SK-MEL-5 (cell line): ENCODE measurements at places on chromosomes 1 and 21. TPM values are rescaled to one million over a fixed set of nuclear protein-coding genes. Genes with fewer than 3 reads are reported as not detected.

DNA sequence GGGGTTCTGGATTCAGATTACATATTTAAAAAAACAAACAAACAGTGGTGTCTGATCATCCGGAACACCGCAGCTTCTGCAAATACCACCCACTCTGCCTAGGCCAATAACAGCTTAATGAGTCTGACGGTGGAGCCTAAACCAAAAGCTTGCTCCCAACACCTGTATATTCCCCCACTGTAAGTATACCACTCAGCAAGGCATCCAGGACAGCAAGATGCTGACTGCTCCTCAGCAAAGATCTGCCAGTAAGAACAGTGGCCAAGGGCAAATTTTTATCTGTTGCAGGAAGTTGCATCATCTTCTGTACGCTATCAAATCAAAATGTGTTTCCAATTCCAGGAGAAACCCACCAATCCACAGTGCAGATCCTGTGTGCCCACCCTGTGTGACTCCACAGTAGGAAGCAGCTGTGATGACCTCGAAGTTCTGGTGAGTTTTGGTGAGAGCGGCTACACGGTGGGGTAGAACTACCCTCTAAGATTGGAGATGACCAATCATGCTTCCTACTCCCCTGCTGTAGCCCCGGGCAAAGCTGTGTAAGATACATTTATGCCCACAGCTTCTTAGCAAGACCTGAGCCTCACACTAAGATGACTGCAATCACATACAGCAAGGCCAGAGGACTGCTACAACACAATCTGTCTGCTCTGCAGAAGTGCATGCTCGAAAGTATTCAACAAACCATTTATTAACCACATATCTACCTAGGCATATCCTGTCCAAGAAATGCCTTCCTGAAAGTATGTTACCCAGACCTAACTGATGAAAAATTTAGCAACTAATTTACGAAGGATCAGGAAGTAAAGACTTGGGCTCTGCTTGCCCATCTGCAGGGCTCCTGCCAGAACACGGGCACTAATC lies 30.5 kb downstream of the SIPA1L2 start:
- no peak for DNase-seq

DNA sequence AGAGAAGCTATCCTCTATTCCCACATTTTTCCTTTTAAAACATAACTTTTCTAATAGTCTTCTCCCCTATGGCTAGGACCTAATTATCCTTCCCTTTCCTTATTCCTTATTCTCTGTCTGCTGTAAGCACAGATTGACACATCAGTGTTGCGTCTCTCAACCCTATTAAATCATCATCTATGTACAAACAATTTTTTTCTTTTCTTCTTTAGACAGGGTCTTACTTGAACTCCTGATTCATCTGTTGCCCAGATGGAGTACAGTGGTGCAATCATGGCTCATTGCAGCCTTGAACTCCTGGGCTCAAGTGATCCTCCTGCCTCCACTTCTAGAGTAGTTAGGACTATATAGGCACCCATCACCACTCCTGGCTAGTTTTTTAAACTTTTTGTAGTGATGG lies 8.3 kb downstream of the KLHDC9 start:
- DNase-seq = no peak

- DNase-seq = no peak
These were observed 4.6 kb upstream of the SMCP start for GRCh38 chr1:152873495-152873894.

- no peak for DNase-seq
These were observed 40.4 kb downstream of the KCNJ15 start for GRCh38 chr21:38297194-38297631.

DNA sequence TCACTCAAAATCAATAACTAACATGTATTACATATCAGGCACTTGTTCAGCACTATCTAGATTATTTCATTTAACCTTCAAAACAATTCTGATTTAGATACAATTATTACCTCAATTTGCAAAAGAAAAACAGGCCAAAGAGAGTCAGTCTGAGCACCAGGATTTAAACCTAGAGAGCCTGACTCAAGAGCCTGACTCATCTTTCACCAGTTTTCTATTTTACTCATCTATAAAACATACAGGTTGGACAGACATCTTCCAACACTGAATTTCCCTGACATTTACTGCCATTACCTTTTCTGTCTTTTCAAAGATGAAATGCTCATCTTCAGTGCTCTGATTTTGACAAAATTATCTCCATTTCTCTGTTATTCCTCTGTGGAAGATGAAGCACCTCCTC lies 116.5 kb downstream of the MRPL39 start:
- DNase-seq = no peak

Gene C1orf167
- total RNA-seq = not detected in 2 replicates

Gene UBL4B
- not detected in 2 replicates for total RNA-seq

Gene HPCAL4
- 0.93 and 1.3 TPM in 2 replicates for total RNA-seq

Gene B3GALT5
- total RNA-seq = not detected in 2 replicates

- DNase-seq = no peak
These were observed 46.2 kb downstream of the PGBD5 start for GRCh38 chr1:230379928-230380327.

Gene RGS21
- total RNA-seq = not detected in 2 replicates

GRCh38 chr1:17187051-17187450 lies 17.9 kb upstream of the PADI1 start:
- no peak for DNase-seq

GRCh38 chr1:2391931-2392509 lies 379 bp downstream of the RER1 start:
- no peak for DNase-seq

Gene CADM3
- total RNA-seq = 1.5 and 1.7 TPM in 2 replicates

Gene C1orf87
- not detected in 2 replicates for total RNA-seq

Gene PLA2G5
- not detected in 2 replicates for total RNA-seq
